ENCODE measurements at places on chromosomes 6 and 20.
A peak's percentile ranks its signal among the peaks of the same experiment; 100 is the strongest.

GRCh38 chr20:21719592-21720214 lies 14.2 kb downstream of the PAX1 start:
- DNase-seq = no peak

DNA sequence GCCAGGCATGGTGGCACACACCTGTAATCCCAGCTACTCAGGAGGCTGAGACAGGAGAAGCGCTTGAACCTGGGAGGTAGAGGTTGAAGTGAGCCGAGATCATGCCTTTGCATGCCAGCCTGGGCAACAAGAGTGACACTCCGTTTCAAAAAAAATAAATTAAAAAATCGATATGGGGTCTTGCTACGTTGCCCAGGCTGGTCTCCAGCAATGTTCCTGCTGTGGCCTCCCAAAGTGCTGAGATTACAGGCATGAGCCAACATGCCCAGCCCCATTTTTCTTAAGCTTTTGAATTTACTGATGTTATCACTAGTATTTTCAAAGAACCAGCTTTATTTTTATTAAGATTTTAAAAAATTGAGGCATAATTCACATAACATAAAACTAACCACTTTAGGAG lies 23.6 kb downstream of the POLR1C start:
- no peak for DNase-seq

DNA sequence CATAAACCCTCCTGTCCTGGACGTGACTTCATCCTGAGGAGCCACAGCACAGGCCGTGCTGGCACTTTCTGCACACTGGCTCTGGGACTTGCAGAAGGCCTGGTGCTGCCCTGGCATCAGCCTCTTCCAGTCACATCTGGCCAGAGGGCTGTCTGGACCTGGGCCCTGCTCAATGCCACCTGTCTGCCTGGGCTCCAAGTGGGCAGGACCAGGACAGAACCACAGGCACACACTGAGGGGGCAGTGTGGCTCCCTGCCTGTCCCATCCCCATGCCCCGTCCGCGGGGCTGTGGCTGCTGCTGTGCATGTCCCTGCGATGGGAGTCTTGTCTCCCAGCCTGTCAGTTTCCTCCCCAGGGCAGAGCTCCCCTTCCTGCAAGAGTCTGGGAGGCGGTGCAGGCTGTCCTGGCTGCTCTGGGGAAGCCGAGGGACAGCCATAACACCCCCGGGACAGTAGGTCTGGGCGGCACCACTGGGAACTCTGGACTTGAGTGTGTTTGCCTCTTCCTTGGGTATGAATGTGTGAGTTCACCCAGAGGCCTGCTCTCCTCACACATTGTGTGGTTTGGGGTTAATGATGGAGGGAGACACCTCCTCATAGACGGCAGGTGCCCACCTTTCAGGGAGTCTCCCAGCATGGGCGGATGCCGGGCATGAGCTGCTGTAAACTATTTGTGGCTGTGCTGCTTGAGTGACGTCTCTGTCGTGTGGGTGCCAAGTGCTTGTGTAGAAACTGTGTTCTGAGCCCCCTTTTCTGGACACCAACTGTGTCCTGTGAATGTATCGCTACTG lies 22.0 kb upstream of the PYGB start:
- DNase-seq = peak; percentile 86

DNA sequence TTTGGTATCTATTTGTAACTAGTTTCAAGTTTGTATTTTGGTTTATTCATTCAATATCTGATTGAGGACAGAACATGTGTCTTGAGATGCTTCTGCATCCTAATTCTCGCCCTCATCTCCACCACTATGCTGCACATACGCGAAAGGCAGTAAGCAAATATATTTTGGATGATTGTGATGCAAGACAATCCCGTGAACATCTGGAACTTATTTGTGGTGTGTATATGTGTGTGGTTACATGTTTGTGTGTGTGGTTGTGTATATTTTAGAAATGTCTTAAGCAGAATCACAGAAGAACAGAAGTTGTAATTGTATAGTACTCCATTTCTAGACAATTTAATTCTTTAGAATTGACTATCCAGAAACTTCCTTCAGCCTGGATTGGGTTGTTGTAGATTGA lies 35.1 kb upstream of the RNF144B start:
- DNase-seq = no peak

- no peak for DNase-seq
These were observed 26.8 kb downstream of the MYH7B start for GRCh38 chr20:34982270-34983088.

GRCh38 chr6:167970230-167970629 lies 27.2 kb upstream of the KIF25 start:
- DNase-seq = no peak

DNA sequence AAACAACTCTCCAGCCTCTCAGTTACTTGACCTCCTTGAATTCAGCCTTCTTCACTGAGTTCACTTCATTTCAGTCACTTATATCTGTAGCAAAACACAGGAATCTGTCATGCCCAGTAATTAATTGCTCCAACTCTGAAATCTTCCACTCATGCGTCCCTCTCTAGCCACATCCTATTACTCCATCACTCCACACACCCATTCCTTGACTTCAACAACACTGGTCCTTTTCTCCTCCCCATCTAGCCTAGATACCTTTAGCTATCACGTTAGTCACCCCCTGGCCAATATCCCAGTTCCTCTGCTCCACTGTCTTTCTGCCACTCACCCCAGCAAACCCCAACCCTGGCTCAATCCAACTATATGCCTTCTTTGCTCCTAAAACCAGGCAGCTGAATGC lies 7.7 kb downstream of the ZHX3 start:
- DNase-seq = no peak

GRCh38 chr20:32841632-32842031 lies 17.1 kb upstream of the EFCAB8 start:
- DNase-seq = no peak

DNA sequence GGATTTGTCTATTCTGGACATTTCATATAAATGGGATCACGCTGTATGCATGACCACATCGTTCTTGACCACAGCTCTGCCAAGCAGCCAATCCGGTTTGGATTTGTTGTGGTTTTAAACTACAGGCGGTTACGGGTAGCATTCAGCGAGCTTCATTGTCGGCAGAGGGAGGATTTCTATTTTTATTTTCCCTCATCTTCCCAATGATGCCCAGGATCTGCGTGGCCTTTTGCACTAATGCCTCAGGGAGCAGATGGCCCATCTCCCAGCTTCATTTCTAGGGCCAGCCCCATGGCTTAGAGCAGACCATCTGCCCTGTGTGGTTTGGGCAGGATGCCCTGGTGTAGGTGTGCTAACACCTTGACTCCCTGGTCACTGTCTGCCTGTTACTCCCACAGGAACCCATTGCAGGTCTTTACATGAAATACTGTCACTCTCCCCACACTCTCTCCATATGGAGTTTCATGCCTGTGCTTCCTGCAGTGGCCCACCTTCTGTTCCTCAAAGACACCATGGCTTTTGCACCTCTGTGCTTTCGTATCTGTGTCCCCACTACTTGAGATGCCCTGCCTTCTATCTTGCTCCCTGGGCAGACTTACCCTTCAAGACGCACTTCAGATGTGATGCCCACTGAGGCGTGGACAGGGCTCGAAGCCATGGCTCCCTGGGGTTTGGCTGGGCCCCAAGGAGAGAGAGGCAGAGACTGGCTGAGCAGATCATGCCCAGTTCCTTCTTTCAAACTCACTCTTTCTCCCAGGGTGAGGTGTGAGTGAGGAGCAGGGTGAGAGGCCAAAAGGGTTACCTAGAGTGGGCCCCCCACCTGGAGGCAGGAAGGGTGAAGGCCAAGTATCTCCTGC lies 26.0 kb downstream of the SDCBP2 start:
- no peak for DNase-seq

- DNase-seq = no peak
These were observed 628 bp downstream of the RBM24 start for GRCh38 chr6:17281497-17282481.

- DNase-seq = no peak
These were observed 64.8 kb downstream of the SYNJ2 start for GRCh38 chr6:158046201-158047126.

DNA sequence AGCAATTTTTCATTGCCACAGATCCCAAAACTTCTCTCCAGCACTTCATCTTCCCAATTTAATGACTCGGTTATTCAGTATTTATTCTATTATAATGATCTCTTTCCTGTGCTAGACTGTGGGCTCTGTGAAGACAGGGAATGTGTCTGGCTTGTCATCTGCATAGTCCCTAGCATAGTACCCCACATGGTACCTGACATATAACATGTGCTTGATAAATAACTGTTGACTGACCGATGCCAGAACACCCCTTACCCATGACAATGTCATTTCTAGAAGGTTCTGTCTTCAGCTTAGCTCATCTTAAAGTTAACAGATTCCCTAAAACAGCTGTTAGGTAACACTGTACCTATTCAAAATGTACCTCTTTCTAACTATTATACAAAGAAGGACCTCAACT lies 3.6 kb downstream of the PXMP4 start:
- DNase-seq = no peak

DNA sequence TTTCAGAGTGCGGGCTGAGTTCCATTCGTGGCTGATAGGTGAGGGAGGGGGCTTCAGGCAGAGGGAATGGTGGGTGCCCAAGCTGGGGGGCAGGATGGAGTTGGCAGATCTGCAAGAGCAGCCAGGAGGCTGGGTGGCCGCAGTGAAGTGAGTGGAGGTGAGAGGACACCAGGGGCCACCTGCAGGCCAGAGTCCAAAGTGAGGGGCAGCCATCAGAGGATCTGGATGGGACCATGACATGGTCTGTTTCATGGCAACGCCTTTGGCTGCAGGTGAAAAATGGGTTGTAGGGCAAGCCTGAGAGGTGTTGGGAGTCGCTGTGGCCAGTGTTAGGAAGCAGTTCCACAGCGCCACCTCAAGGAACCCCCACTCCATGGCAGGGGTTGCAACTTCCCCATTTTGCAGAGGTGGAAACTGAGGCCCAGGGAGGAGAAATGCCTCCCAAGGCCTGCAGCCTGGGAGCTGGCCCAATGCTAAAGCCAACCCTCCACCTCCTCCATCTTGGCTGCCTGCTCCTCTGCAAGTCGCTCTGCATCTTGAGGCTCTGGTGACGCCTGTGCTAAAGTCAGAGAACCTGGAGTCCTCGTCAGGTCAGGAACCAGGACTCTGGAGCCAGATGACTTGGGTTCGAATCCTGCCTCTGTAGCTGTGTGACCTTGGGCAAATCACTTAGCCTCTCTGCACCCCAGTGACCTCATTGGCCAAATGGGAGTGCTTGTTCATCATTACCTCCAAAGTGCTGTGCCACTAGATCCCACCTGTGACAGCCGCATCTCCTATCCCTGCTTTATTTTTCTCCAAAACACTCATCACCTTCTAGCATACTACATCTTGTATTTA lies 153.8 kb downstream of the CEBPB start:
- DNase-seq = no peak

DNA sequence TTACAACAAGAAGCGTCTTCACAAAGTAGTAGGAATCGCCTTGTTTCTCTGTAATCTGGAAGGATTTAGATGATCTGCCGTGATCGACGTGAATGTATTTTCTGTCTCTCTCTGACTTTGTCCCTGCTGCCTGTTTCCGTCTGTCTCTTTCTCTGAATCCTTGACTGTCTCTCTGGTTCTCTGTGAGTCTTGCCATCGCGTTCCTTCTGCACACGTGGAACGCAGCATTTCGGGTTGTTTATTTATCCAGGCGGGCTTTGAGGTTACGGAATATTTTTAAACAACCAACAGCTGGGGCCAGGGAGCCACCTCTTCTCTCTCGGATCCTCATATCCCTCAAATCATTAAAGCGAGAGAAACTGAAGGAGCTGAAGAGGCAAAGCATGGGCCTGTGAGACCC lies 215.9 kb downstream of the ZDHHC14 start:
- DNase-seq = no peak

DNA sequence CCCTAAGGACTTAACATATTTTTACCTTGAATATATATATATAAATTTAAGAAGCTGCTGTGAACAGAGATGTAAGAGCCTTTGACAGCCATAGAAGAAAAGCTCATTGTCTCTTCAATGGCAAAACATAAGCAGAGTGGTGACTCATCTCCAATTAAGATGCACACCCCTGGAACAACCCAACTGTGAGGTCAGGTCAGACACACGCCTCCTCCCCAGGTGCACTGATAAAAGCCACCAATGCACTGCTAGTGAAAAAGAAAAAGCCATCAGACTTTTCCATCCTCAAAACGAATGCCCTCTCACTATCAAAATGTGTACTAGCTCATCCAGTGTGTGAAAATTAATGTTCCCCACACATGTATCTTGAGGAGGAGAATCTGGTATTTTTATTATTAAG lies 100.1 kb downstream of the SMLR1 start:
- no peak for DNase-seq

GRCh38 chr6:75196081-75196687 lies 9.7 kb downstream of the COL12A1 start:
- no peak for DNase-seq

Data from vagina (tissue), 2 donors.